ENCODE measurements at places on chromosomes 2 and 18.

DNA sequence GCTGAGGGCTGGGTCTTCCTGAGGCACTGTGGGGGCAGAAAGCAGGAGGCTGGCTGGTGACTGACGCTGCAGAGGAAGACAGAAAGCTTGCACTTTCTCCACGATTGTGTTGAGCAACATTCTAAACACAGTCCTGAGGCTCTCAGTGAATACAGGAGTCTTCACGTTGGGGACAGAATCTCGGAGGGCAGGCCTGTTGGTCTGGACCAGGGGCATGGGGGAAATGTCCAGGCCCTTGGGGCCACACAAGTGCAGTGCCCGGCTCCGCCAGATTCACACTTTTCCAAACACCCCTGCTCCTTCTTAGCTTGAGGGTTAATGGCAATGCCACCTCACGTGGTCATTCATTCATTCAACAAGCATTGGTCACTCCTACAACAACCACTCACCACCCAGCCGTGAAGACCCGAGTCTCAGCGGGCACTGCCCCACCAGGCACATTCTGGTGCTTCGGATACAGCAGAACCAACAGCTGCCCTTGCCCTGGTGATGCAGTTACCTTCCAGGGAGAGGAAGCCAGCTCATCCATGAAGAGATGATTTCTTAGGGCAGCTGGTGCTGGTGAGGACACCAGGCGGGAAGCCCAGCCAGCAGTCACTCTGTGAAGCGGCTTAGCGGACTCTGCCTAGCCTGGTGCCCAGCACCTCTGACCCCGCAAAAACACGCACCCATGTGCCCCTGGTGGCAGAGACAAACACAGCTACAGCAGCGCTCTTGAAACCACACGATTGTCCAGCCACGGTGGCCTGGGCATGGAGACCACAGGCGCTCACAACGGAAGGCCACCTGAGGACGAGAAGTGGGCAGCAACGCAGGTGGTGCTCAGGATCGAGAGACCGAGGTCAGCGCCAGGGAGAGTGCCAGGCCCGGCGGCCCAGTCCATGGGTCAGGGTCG lies 10.9 kb upstream of the GPC1 start:
- DNase-seq: no peak

DNA sequence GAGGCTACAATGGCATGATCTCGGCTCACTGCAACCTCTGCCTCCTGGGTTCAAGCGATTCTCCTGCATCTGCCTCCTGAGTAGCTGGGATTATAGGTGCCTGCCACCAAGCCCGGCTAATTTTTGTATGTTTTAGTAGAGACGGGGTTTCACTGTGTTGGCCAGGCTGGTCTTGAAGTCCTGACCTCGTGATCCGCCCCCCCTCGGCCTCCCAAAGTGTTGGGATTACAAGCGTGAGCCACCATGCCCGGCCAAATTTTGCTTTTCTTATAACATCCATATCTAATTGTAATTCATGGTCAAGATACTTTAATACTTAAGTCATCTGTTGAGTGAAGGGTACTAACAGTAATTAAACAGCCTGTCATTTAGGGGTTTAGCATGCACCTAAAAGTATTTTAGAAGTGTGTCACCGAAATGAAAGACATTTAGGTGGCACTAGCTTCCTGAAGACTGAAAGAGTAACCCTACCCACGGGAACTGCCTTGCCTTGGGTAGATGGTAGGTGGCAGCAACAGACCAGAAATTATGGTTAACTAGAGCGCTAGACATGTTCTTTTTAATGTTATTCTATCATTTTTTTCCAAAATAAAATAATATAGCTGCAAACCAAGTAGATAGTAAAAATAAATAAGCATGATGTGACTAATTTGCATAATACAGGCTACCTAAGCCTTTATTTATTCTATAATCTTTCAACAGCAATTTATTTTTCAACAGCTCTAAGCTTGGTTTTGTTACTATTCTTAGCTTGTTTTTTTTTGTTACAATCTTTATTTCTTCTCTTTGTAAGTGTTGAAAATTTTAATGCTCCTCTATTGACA lies 8.6 kb upstream of the ACYP2 start:
- peak; percentile 28 for DNase-seq

DNA sequence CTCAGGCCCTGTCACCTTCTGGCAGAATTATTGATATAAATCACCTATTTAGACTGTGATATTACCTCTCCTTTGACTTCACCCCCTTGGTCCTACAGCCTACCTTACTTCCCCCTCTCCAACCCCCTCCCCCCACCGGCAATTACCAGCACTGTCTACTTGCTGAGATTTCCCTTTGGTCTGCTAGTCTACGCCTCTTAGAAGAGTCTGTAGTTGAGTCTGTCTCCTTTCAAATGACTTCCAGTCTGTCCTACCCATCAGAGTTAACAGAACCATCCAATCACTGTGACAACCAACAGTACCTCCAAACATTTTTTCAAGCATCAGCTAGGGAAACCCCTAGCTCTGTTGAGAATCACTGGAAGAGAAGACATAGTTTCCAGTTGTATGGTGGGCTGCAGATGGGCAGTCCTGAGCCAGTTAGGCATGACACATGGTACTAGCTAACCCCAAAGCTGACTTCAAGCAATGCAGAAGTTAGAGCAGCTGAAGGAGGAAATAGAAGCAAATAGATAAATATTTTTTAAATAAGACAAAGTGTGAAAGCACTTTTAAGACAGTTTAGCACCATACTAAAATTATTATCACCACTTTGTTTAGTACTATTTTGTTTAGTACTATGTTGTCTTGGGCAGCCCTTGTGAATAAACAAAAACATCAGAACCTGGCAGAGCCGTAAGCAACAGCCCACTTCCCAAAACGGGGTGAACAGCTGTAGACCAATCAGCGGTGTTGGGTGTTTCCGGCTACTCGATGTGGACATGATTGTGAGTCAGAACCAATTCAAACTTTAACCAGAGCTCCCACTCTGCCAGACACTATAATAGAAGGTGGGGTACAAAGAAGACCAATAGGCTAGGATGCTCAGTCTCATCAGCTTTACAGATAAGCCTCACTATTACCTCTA lies 2.7 kb upstream of the ASNSD1 start:
- peak; percentile 30 for DNase-seq

GRCh38 chr2:109516445-109517117 lies 97.2 kb downstream of the SEPTIN10 start:
- DNase-seq: no peak

DNA sequence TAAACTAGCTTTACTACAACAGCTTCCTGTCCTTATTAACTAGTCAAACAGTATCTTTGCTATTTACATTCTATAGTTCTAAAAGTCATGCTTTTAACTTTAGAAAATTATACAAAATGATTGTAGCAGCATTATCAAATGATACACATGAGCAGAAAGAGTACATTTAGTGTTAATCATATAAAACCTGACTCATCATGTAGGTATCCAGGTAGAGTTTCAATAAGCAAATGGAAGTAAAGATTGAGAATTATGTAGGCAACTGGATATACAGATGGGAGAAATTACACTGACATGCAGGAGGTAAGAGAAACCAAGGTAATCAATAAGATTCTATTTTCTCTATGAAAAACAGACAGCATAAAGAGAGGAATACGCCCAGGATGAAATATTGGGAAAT lies 33.8 kb downstream of the TRIP12 start:
- DNase-seq: no peak

DNA sequence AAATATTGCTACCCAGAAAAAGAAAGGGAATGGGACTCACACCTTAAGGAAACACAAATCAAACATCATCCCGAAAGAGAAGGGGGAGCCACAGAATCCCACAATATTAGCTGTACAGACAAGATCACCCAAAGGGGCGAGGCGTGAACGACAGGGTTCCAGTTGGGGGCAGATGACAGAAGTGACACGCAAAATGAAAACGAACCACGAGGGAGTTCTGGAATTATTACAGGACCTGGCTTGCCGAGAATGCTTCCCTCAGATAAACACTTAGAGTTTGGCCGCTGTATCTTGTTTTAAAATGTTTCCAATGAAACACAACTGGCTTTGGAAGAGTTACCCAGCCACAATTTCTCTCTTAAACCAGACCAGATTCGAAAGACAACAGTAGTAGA lies 60.4 kb downstream of the C2orf76 start:
- DNase-seq: no peak

- DNase-seq: no peak
Observed at GRCh38 chr18:24273596-24273995, 124.0 kb downstream of the OSBPL1A start.

DNA sequence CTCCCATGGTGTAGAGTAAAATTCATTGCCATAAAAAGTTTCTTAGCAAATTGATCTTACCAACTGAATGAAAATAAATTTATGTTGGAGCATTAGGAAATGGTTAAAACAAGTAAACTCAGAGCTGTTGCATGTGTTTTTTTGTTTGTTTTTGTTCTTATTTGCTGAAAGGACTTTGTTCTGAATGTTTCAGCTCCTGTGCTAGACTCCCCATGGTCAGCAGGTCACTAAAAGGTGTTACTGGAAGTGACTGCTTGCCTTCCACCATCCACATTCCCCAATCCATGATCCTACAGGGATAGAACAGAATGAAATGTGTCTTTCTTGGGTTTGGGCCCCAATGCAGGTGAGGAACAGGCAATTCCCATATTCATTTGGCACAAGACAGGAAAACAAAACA lies 101.8 kb downstream of the ALK start:
- DNase-seq: no peak

DNA sequence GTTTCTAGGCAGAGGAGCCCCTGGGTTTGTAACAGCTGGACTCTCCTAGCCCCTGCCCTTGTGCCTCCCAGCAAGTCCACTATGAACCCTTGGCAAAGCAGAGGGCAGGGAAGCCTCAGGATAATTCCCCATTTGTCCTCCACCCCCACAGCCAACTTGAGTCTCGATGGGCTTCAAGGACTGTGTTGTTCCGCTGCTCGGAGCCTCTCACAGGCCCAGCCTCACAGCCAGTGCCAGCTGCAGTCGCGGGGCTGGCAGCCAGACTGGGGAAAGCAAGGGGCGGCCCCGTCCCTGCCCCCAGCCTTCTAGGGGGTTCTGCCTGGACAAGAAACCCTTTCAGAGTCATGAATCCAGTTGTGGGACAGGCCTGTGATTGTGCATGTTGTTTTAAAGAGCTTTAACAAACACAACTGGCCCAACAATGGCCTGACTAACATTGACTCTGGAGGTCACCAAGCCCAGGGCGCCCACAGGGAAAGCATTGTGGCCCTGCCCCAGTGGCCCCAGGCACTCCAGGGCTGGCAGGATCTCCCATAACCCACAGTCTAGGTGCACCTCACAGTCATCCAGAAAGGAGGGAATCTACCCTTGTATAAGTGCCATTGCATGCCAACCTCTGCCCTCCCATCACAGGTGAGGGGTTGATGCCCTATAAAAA lies 71.8 kb upstream of the DAPL1 start:
- no peak for DNase-seq

GRCh38 chr2:219404954-219405353 lies 13.2 kb upstream of the DES start:
- no peak for DNase-seq

GRCh38 chr2:127504552-127505430 lies 21.5 kb downstream of the IWS1 start:
- DNase-seq: no peak

DNA sequence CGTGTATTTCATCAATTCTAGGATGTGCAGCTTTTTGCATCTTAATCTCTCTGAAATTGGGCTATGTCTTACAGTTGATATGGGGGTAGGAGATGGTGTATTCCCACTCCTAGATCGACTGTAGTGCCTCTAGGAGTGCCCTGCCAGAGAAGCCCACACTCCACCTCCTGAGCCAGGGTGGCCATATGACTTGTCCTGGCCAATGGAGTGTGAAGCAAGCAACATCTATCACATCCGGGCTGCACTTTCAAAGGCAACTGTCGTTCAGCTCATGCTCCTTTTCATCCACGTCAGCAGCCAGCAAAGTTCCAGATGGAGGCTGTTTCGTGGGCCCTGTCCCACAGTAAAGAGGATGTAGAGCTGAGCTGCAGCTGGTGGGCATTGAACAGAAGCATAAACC lies 149.4 kb upstream of the SLC1A4 start:
- peak; percentile 14 for DNase-seq

DNA sequence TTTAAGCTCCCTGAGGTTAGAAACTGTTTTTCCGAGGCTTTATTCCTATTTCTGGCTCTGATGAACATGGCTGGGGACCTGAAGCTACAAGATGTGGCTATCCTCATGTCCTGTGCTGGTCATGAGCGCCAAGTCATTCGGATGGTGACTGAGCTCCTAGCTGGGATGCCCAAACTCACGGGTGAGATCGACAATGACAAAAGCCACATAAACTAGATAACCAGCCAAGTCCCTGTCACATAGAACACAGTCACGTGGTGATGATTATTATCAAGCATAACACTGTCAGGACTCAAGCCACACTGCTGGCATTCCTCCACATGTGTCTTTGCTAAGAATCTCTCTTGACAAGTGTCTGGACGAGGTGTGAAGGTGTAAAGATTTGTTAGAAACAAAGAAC lies 274.9 kb downstream of the CLIP4 start:
- no peak for DNase-seq

- no peak for DNase-seq
Observed at GRCh38 chr2:25920336-25920735, 42.0 kb upstream of the ASXL2 start.

GRCh38 chr2:64400733-64401528 lies 53.0 kb upstream of the LGALSL start:
- DNase-seq: no peak

- no peak for DNase-seq
Observed at GRCh38 chr2:220499225-220499624, 871.8 kb downstream of the SLC4A3 start.

- no peak for DNase-seq
Observed at GRCh38 chr2:240926516-240927389, 20.6 kb downstream of the CROCC2 start.

GRCh38 chr18:74249181-74249968 lies 42.4 kb downstream of the CYB5A start:
- DNase-seq: no peak

DNA sequence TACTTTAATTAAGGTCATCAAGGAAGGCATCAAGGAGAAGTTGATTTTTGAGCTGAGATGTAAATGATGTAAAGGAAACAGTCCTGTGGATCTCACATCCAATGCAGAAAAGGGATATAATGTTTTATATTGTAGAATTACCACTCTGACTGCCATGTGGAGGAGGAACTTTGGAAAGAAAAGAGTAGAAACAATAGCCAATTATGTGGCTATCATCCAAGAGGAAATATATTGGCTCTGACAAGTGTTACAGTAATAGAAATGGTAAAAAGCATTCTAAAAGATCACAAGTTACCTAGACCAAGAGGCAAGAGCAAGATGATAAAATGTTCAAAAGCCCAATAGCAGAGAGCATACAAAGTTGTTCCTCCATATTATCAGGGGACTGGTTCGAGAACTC lies 26.8 kb downstream of the BARD1 start:
- DNase-seq: no peak

DNA sequence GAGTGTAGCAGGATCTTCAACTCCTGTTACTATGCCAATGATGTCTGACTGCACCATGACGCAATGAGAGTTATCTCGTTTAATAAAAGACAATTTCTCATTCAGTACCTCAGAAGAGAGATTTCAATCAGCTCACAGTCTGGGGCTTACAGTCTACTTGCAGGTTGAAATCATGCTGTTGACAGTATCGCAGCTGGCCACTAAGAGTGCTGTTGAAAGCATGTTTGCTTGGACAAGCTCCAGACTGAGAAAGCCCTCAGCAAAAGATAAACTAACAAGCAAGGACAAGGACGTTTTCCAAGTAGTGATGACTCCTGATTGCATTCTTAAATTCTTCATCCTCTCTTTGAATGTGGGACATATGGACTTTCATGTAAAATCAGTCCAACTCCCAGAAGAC lies 145.2 kb upstream of the SYT4 start:
- no peak for DNase-seq

- no peak for DNase-seq
Observed at GRCh38 chr2:205892665-205893259, 193.2 kb downstream of the INO80D start.

- DNase-seq: no peak
Observed at GRCh38 chr2:45533771-45534170, 77.3 kb downstream of the SRBD1 start.

- no peak for DNase-seq
Observed at GRCh38 chr2:100107440-100107839, 35.0 kb downstream of the AFF3 start.
